ENCODE measurements at places on chromosomes 2 and 18.

GRCh38 chr2:179440642-179441251 lies 176.1 kb upstream of the SESTD1 start:
- no peak for DNase-seq

- DNase-seq = no peak
Measured at GRCh38 chr2:37643730-37644078, 27.7 kb downstream of the CDC42EP3 start.

GRCh38 chr18:39314595-39314994 lies 1749.0 kb upstream of the CELF4 start:
- no peak for DNase-seq

GRCh38 chr18:33022370-33022769 lies 249.5 kb upstream of the KLHL14 start:
- DNase-seq = no peak

- no peak for DNase-seq
Measured at GRCh38 chr2:39356922-39357639, 80.0 kb downstream of the MAP4K3 start.

- DNase-seq = no peak
Measured at GRCh38 chr2:188765522-188766470, 208.4 kb upstream of the COL3A1 start.

- no peak for DNase-seq
Measured at GRCh38 chr18:72895548-72895947, 27.8 kb upstream of the NETO1 start.

DNA sequence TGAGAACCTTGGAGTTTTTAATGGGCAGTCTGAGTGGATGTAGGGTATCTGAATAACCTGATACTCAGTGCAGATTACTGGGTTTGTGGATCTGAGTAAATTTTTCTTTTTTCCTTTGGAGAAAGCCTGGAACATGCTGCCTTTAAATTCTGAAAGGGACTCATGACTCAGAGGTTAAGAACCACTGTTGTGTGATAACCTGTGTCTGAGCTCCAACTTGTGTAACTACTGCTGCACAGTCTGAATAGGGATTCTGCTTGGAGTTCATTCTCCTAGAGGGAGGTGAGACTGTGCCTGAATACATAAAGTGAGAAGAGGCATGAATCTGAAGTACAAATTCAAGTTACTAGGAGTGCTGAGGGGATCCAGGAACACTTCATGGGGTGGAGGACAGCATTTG lies 36.2 kb downstream of the KDM3A start:
- DNase-seq = no peak

DNA sequence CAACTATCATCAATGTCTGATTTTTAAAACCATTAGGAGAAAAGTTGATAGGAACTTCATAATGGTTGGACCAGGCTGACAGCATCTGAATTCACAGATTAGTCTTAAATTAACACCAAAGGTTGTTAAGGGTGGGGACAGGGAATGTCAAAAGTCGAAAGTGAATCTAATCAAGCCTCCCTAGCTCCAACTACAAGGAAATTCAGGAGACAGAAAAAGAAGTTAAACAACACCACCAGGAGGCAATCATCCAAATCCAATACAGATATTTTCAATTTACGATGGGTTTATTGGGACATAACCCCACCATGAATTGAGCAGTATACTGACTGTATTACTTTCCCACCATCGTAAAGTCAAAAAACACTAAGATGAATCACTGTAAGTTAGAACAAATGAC lies 32.8 kb downstream of the ATF2 start:
- DNase-seq = no peak

DNA sequence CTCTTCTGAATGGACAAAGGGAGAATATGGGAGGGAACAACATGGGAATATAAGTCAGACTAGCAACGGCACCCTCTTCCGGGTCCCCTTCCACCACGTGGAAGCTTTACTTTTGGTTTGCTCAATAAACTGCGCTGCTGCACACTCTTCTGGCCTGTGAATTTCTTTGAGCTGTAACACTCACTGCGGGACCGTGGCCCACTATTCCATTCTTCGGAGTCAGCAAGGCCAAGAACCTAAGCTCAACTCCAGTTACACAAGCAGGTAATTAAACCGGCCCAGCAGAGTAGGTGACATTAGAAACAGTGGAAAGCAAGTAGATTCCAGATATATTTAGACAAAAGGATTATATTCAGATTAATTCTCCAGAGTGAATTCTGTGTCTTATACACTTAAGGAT lies 697.4 kb upstream of the NXPH2 start:
- DNase-seq = no peak

DNA sequence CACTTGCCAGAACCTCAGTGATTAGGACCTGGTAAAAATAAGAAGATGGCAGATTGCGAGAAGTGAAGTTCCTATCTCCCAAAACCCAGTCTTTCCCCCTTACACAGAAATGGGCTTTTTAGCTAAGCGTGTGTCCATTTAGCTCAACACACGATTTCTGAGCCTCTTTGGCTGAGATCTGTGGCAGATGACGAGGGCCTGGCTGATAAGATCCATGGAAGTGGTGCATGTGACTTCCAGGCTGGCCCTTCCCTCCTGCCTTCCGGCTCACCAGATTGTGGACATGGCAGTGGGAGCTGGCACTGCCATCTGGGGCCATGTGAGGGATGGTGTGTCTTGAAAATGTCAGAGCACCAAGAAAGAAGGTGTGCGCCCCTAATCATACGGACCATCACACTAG lies 41.0 kb upstream of the ZFP36L2 start:
- no peak for DNase-seq

DNA sequence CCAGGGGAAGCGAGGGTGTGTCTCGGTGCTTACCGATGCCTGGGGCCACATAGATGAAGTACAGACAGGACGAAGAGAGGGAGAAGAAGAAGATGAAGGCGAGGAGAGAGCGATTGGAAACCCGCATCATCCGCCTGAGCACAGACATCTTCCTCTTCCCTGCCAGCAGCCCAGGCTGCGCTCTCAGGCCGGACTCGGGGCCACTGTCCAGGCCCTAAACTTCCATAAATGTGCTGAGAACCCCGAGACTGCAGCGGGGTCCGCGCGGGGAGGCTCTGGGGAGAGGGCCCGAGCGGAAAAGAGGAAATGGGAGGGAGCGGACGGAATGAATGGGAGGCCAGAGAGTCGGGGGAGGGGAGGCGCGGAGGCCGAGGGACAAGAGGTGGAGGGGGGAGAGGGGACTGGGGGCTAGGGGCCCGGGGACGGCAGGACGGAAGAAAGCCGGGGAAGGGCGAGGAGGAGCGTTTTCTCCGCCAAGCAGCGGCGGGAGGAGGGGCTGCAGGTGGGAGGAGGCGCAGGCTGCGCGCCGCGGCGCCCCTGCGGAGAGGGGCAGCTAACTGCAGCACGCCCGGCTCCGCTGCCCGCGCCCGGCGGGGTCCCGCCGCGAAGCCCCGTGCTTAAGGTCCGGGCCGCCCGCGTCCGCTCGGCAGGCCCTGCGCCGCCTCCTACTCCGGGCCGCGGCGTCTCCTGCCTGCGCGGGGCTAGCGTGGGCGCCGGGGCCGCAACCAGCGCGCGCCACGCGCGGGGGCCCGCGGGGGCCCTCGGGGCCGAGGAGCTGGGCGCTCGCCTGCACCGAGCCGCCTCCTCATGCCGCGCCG lies at the start of gene B4GALT6:
TSS of gene B4GALT6 (minus strand) at position 303 of the 818 bp plus-strand sequence. CDS start at position 148, 155 bp downstream.
- no peak for DNase-seq

DNA sequence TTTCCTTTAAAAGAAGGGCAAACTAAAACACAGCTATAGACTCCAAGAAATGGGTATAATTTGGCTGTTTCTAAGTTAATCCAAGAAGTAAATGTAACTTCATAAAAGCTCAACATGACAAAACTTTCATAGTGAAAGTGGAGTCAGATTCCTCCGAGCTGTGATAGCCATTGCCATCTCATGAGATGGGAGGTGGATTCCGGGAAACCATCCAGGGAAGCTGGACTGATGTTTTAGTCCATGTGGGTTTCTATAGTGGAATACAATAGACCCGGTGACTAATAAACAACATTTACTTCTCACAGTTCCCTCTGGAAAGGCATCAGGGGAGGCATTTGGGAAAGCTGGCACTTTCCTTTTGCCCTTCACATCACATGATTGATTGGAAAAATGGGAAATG lies 10.0 kb upstream of the LAPTM4A start:
- DNase-seq = no peak
